ENCODE measurements at places on chromosomes 16 and 17.

DNA sequence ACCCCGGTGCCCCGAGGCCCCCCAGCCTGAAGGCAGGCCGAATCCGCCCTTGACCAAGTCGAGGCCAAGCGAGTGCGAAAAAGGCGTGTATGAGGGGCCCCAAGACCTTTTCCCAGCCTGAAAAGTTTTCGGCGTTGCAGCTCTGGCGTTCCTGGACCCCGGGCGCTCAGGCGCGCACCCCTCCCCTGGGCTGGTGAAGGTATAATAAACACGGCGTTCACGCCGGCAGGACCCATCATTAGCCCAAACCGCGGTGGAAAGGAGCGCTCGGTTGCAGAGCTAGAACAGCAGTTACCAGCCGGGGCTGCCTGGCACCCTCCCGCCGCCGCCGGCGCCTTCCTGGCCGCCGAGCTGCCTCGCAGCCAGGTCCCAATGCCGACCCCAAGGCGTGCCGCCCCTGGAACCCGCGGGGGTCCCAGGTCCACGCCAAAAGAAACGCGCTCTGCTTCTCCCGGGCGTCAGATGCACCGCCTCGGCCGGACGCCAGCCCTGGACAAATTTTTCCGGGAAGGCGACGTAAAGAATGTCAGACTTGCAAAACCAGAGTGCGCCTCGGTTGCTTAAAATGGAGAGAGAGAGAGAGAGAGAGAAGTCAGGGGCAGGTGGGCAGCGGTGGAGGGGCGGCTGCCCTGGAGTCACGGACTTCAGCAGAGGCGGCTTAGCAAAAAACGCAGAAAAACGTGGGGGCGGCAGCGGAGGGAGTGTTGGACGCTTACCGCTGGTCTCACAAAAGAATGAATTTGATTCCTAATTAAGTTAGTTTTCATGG lies 11.5 kb upstream of the FOXF1 start:
- DNase-seq = no peak

GRCh38 chr16:67893743-67894399 lies 817 bp downstream of the PSKH1 start:
- DNase-seq = no peak

- no peak for DNase-seq
Measured at GRCh38 chr17:69473841-69474831, 59.6 kb downstream of the MAP2K6 start.

GRCh38 chr17:77480199-77480508 lies 339.4 kb downstream of the SEC14L1 start:
- DNase-seq = no peak

DNA sequence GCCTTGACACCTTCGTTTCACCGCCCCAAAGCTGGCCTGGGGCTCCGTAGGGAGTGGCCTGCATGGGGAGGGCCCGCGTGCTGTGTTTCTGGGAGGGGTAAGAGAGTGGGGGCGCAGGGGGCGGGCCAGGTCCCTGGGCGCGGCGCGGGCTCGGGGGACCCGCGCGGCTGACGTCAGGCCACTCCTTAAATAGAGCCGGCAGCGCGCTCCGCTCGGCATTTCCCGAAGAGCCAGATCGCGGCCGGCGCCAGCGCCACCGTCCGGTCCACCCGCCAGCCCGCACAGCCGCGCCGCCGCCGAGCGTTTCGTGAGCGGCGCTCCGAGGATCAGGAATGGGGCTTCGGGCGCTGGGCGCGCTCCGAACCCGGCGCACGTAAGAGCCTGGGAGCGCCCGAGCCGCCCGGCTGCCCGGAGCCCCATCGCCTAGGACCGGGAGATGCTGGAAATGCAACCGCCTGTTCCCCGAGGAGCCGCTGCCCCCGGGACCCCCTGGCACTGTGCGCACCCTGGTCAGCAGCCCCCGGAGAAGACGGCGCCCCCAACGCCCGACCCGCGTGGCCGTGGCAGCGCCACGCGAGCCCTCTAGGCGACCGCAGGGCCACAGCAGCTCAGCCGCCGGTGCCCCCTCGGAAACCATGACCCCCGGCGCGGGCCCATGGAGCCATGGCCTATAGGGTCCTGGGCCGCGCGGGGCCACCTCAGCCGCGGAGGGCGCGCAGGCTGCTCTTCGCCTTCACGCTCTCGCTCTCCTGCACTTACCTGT lies at the start of gene HS3ST2:
Gene HS3ST2 (plus strand): TSS at position 215 of the 763 bp plus-strand sequence. CDS start 449 bp downstream, at position 664.
- DNase-seq = no peak

DNA sequence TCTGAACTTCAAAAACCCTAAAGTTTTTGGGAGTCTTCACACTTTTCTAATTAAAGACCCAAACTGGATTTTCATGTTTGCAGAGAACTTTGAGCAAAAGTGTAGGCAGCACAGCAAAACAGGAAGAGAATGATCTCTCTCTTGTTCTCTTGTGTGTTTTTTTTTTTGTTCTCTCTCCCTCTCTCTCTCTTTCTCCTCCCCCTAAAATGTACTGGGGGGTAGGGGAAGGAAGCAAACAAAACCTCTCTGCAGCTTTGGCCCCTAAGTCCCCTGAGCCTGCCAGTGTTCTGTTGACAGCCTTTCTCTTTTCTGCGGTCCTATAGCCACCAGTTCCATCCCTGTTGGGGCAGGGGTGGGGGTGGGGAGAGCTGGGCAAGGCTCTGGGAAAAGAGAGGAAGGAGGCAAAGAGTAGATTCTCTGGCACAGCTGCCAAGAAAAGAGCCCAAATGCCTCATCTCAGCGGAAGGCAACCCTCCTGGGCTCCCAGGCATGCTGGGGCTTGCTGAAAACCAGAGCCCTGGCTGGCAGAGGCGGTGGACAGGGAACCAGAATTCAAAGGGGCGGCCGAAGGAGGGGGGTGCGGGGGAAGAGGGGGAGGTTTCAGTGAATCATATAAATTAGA lies 295.3 kb downstream of the SOX9 start:
- DNase-seq = no peak

DNA sequence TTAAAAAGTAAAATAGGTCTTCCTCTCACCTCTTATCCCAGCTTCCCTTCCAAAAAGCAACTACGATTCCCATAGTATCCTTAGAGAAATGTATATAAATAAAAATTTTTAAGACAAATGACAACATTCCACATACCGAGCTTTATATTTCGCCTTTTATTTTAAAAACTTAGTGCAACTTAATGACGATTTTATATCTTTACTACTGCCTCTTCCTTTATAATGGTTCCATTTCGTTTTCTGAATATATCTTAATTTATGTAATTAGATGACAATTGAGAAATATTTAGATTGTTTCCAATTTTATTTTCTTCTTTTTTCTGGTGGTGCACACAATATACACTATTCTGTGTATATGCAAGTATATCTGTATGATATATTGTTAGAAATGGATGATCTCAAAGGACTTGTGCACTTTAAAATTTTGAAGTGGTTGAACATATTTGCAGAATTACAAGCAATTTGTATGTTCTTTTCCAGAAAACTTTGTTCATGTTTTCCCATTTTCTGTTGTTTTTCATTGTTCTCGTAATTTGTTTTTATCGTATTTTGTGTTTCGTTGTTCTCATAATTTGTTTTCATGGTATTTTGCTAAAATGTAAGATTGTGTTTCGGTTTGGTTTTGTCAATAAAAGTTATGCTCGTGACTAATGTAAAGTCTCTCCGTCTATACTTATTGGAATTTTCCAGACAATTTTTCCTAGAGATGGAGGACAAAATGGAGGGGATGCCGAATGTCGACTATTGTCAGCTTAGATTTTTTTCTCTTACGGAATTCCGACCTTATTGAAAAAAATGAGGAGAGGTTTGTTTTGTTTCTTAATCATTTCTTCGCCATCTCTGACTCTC lies 20.4 kb upstream of the HOXB13 start:
- no peak for DNase-seq

GRCh38 chr17:37604556-37604955 lies 4.7 kb downstream of the SYNRG start:
- no peak for DNase-seq
